ENCODE measurements at places on chromosomes 3 and 15. TPM values are rescaled to one million over a fixed set of nuclear protein-coding genes. Genes with fewer than 3 reads are reported as not detected.

C3orf85 gene
- not detected for total RNA-seq

- no peak for DNase-seq
Measured at GRCh38 chr3:88707837-88708236, 399.6 kb upstream of the EPHA3 start.

- no peak for DNase-seq
Measured at GRCh38 chr3:154224366-154224765, 99.9 kb downstream of the DHX36 start.

- DNase-seq, result no peak
Measured at GRCh38 chr3:134713671-134714070, 62.8 kb upstream of the KY start.

SPESP1 gene
- not detected for total RNA-seq

ITIH1 gene
- not detected for total RNA-seq

LSAMP gene
- 17.6 TPM for total RNA-seq

MESP2 gene
- 0.54 TPM for total RNA-seq

- DNase-seq, result no peak
Measured at GRCh38 chr3:71723452-71724170, 1.6 kb downstream of the EIF4E3 start.

PATL2 gene
- 0.11 TPM for total RNA-seq

PFN2 gene
- total RNA-seq, result 243 TPM

- DNase-seq, result no peak
Measured at GRCh38 chr15:90318591-90318990, 33.5 kb upstream of the ZNF774 start.

GRCh38 chr3:54215521-54215920 lies 93.2 kb downstream of the CACNA2D3 start:
- DNase-seq, result no peak

- DNase-seq, result no peak
Measured at GRCh38 chr3:70090322-70090913, 90.9 kb downstream of the SAMMSON start.

- DNase-seq, result no peak
Measured at GRCh38 chr15:62788224-62788623, 254.3 kb upstream of the TPM1 start.

DNA sequence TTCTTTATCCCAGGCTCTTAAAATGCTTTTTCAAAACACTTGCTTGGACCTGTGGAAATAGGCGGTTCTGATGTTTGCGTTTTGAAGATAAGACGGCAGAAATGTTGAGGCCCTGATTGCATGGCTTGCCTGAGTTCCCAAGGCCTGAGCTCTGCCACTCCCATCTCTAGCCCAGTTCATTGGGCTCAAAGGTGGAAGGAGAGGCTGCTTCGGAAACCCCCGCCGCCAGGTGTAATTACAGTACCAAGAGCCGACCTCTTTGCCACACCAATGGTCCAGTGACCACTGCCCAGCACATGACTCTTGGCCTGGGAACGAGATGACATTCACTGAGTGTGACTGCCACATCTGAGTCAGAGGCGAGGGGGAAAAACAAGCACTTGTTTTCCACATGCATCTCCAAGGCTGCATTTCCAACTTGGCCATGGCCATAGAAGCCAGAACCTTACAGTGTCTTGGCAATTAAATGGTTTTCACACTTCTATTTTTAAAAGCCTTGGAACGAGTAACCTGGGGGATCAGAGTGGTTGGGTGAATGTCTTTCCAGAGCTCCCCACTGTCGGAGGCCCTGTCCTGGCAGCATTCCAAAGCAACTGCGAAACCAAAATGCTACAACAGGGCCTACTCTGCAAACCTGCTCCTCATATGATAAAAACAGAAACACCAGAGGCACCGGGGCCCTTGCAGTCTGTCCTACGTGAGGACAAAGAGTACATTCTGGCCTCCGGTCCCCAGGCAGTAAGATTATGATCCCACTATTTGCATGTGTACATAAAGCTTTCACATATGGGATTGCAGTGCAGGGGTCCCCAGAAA lies 63.8 kb upstream of the CGNL1 start:
- no peak for DNase-seq

NMNAT3 gene
- total RNA-seq, result 3.7 TPM

- DNase-seq, result no peak
Measured at GRCh38 chr15:25985165-25985564, 122.0 kb upstream of the ATP10A start.

- DNase-seq, result peak; percentile 46
Measured at GRCh38 chr15:97998307-97999071, 38.0 kb downstream of the ARRDC4 start.

- DNase-seq, result no peak
Measured at GRCh38 chr3:110174908-110175307, 837.6 kb upstream of the DPPA4 start.

DNA sequence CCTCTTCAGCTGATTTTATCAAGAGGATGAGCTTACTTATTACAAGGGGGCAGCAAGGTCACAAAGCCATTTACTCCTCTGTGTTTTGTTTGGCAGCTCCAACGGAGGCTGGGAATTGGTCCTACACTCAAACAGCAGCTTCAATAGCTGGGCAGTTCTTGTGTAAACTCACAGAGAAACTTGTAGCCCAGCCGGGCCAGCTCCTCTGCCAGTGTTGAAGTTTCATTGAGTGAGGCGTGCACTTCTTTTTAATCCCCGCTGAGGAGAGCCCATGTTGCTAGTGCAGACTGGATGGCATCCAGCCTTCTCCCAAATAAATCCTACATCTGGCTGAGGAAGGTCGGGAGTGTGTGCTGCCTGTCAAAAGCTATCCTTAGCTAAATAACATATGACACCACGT lies 59.5 kb downstream of the BFSP2 start:
- DNase-seq, result no peak

DNA sequence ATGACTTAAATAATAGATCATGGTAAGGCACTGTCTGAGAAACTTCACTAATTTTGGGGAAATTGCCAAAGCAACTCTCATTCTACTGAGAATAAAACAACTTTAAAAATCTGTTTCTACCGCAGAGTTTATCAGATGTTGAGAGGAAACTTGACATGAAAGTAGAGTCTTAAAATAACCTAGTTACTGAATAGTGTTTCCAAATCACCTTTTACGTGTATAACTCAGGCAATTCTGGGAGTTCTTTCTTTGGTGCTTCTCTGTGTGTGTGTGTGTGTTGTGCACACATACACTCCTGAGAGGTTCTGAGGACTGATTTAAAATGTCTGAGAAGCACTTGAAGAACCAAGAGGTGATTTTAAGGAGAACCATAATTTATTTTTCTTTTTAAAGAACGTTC lies 236.6 kb downstream of the SV2B start:
- no peak for DNase-seq

DNA sequence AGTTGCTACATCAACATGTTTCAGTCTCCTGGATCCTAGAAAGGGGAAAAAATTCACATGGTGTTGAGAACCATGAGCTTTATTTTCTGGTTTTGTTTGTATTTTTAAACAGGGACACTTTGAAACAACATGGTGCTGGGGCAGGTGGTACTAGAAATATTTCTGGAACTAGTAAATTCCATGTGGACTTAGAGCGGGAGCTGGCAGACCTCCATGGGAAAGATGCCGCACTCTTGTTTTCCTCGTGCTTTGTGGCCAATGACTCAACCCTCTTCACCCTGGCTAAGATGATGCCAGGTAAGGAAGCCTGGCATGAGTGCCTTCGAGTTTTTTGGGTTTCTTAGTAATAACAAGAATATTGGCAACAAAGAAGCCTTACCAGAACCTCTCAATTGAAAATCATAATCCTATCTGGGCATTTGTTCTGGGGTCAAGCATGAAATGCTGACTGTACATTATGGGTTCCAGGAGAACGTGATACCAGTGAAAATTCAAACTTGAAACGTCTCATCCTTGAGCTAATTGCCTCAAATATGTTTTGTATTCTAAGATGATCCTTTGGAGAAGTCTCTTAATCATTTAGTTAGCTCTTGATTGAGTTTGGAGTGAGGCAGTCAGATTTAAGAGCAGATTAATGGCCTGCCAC lies 7.9 kb downstream of the ALAS1 start:
- DNase-seq, result peak; percentile 43

All from Daoy (cell line).